C1 segment of cervical spinal cord (tissue), 14 donors: ENCODE measurements at places on chromosomes 1 and 21.

DNA sequence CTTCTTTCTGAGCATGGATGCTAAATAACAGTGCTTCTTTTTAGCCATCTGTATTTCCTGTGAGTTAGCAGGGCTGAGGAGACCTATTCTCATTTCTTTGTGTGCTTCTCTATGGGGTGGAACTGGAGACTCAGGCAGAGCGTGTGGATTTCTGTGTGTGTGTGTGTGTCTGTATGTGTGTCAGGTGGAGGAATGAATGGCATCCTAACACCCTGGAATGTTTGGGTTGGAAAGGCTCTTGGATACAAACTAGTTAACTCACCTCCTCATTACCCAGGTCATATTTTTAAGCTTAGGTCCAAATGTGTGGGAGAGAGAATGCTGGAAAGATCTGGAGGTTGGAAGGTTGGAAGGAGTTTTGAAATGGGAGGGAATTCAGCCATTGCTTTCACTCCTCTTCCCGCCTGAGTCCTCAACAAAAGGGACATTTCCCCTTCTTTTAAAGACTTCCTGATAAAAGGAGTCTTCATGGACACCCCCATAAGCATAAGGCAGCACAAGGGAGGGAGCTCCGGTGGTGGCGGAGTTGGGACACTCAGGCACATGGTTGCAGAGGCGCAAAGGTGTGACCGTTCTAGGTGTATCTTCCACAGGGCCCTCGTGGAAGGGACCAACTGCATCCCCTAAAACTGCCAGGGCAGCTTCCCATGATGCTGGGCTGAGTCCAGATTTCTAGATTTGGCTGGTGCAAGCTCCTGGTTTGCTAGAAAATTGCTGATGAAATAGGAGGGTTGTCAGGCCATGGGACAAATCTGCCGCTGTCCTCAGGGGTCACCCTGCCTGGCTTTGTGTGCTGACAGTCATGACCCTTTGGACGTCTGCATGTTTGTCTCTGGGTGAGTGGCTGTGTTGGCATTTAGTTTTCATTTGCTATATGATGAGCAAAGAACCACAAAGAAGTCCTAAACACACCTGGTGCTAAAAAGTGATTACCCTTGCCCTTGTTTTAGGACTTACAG lies 37.6 kb downstream of the MTARC1 start:
- DNase-seq, result no peak

GRCh38 chr1:111959436-111959835 lies 30.0 kb downstream of the KCND3 start:
- DNase-seq, result no peak

GRCh38 chr21:36591326-36591970 lies 107.5 kb upstream of the SIM2 start:
- no peak for DNase-seq

- DNase-seq, result no peak
Measured at GRCh38 chr1:6998267-6998666, 213.0 kb downstream of the CAMTA1 start.

DNA sequence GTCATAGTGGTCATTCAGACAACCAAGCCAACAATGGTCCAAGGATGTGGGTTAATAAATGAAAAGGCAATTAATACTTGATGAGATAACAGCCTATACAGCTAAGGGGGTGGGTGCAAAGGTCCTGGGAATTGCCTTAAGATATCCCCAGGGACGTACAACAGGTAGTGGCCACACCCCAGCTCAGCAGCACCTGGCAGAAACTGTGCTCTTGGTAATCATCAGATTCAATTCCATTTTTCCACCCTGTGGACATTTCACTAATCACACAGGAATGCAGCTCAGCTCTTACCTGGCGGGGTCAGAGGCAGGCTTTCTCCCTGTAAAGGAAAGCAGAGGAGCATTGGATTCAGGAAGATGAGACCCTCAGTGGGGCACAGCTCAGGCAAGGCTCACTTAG lies 32.9 kb downstream of the FCRL5 start:
- no peak for DNase-seq

DNA sequence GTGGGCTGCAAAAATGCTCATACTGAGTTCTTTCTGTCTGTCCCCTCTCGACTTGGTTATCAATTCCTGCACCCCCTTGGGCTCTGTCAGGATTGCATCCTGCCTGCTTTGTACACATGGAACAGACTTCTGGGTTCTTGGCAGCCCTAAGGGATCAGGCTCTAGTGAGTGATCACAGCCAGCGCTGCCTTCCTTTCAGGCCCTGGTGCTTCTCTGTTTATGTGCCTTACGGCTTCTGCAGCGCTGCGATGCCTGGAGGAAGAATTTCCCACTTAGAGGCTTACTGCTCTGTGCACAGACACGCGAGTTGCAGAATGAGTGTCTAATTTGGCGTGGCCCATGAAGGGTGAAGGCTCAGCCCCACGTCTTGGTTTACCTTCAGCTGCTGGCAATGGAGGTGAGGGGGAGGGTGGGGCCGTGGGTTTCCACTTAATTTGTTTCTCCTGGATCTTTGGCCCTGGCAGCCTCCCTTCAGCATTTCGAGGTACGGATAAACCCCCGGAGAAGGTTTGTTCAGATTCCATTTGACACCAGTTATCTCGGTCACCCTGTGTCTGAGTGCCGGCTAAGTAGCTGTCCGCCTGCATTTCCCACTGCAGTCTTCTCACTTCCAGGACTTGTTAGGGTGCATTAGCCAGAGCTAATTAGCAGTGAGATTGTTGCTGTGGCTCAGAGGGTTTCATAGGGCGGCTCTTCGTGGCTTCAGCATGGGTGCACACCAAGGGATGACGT lies 227.3 kb downstream of the DYRK1A start:
- no peak for DNase-seq

- no peak for DNase-seq
Measured at GRCh38 chr21:46151261-46151988, 4.0 kb downstream of the FTCD start.
